ENCODE measurements at places on chromosomes 12 and 14.

DNA sequence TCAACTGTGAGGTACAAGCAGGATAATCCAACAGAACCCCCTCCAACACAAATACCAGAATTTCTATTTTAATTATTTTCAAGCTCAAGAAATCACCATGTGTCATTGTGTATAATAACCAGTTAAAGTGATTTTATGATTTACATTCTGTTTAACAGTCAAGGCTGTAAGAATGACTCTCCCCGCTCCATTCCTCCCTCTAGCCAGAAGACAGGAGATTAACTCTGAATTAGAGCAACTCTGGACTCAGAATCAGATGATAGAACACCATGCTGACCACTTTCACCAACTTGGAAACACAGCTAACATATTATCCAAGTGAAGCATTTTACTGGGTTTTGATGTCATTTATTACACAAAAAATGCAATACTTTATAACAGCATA is 71.9 kb downstream of the ATP2B1 start:
- DNase-seq: no peak

- DNase-seq: no peak
Measured at GRCh38 chr12:12521888-12522287, 40.8 kb downstream of the DUSP16 start.

DNA sequence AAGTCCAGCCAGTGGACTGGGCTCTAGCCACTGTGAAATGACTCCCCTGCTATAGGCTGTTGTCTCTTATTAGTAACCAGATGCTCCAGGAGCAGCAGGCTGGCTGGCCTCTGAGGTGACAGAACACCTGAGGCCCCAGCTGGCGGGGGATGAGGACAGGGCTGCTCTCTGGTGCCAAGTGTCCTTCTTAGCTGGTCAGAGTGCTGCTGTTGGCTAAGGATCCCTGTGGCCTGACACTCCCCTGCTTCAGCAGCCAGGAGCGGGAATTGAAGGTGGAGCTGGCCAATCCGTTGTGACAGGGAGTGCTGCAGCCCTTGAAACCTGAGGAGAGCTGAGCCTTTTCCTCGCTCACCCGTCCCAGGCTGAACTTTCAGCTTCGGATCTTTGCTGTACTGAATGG is 30.7 kb downstream of the TMEM229B start:
- DNase-seq: peak; percentile 42

- DNase-seq: no peak
Measured at GRCh38 chr12:25982416-25982815, 23.9 kb downstream of the RASSF8 start.

DNA sequence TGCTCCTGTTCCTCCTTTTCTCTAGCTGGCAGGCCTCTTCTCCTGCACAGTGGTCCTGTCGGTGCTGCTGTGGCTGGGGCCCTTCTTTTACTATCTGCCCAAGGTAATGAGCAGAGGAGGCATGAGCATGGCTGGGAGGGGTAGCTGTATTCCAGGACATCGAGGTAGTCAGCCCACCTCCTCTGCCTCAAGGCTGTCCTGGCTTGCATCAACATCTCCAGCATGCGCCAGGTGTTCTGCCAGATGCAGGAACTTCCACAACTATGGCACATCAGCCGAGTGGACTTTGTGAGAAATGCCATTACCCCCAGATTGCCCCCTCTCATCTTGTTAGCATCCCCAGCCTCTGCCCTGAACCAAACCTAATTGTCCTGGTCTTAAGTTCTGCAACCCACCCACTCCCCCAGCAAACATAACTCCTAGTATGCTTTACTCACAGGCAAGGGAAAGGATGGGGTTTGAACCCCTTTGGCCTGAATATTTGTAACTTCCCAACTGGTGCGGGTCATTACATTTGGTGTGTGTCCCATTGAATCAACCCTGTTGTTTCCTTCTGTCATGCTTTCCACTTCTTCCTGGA is 9.1 kb downstream of the B4GALNT1 start:
- no peak for DNase-seq

- no peak for DNase-seq
Measured at GRCh38 chr14:71230897-71231296, 323.6 kb downstream of the PCNX1 start.

DNA sequence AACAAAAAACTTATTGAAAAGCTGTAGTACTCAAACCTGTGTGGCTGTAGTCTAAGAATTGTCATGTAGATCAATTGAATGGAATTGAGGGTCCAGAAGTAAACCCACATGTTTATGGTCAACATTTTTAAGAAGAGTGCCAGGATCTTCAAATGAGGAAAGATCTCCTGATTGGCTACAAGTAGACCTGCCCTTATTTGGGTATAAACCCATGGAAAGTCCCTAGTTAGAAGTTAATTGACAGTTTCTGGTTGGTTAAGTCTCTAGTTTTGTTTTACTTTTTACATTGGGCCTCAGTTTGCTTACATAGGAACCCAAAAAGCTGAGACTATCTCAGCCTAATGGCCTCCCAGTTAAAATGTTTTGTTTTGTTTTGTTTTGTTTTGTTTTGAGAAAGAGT is 91.9 kb upstream of the RESF1 start:
- DNase-seq: no peak

DNA sequence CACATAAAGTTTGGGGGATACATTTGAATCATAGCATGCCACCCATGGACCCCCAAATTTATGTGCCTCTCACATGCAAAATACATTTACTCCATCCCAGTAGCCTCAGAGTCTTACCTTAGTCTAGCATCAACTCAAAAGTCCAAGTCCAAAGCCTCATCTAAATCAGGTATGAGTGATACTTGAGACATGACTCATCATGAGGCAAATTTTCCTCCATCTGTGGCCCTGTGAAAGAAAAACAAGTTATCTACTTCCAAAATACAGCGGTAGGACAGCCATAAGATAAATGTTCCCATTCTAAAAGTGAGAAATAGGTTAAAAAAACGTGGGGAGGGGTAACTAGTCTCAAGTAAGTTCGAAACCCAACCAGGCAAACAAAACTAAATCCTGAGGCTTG is 444.2 kb downstream of the SNAPC1 start:
- DNase-seq: no peak

- DNase-seq: peak; percentile 74
Measured at GRCh38 chr14:44154874-44155273, 352.2 kb downstream of the FSCB start.

DNA sequence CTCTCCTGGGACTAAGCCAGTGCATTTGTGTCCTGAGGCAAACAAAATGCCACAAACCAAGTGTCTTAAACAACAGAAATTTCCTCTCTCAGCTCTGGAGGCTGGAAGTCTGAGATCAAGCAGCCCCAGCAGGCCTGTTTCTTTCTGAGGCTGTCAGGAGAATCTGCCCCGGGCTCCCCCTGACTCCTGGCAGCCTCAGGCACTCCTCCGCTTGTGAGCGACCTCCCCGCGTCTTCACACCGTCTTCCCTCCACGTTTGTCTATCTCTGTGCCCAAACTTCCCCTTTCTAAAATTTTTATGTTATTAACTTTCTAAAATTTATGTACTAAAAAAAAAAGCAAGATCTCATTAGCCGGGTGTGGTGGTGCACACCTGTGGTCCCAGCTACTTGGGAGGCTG is 59.7 kb downstream of the RIMBP2 start:
- DNase-seq: no peak

DNA sequence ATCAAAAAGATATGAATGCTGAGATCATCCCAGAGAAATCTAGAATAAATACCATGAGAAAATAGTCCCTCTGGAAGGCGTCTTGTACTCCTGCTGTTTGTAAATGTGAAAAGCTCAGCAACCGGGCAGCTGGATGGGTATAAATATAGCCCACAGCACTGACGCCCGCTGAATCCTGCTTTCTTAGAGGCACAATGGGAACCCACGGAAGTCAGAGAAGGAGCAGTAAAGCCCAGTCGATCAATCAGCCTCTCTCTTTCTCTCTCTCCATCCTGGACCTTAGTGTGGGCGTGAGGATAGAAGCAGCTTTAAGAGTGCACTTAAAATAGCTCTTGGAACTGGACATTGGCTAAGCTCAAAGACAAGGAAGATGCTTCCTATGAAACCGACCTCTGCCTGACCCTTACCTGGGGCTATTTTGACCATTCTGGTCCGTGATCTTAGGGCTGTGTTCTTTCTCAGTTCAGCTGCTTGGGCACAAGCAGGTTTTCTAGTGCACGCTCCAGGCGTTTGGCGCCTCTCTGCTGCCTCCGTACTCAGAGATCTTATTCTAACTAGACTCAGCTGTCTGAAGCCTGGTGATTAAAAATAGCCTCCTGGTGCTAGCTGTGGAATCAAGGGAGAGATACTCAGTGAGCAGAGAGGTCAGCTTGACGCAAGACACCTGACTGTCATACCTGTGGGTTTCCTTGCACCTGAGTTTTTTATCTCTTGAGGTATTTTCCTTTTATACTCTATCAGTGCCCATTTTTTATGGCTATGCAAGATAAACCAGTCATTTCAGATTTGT is 144.6 kb downstream of the ETV6 start:
- DNase-seq: no peak

DNA sequence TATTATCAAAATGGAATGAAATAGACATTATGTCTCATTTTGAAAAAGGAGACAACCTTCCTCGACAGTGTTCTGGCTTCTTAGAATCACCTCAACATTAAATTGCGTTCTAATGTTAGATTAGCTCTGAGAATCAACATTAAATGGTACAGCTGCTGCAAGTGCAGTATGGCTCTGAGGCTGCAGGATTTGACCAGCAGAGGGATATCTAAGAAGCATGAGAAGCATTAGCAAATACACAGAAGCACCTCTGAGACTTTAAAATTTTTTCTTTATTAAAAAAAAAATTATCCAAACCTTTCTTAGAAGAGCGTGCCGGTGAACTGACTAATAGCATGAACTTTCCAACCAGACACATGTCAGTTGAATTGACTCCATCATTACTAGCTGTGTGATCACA is 253.4 kb upstream of the LRIG3 start:
- DNase-seq: no peak

DNA sequence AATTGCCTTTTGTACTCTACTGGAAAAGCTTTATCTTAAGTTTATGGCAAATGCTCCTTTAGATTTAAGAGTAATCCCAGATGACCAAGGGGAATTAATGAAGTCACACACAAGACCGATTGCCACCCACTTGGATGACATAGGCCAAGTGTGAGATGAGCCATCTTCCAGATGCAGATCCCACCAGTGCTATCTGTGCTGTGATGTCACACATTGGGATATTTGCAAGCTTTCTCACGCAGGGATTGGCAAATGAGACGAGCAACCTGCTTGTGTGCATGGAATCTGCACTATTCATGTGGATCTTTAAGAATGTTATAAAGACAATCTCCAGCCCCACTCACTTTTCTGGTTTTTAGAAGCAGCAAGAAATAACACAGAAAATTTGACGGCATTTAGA is 602.1 kb upstream of the TMEM132C start:
- no peak for DNase-seq

DNA sequence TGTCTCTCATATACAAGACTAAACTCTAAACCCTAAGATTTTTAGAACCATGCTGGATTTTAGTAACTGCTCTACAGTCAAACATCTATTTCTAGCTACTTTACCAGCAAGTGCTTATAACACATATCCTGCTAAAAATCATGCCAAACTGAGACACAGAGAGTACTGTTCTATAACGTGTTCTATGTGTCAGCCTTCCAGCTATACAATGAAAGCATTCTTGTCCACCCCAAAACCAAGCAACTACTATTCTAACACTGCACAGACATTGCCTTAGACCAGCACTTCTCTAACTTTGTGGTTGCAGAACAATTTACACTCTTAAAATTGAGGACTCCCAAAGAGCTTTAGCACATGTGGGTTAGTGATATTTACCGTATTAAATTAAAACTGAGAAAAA is 85.7 kb downstream of the SPPL3 start:
- DNase-seq: no peak

DNA sequence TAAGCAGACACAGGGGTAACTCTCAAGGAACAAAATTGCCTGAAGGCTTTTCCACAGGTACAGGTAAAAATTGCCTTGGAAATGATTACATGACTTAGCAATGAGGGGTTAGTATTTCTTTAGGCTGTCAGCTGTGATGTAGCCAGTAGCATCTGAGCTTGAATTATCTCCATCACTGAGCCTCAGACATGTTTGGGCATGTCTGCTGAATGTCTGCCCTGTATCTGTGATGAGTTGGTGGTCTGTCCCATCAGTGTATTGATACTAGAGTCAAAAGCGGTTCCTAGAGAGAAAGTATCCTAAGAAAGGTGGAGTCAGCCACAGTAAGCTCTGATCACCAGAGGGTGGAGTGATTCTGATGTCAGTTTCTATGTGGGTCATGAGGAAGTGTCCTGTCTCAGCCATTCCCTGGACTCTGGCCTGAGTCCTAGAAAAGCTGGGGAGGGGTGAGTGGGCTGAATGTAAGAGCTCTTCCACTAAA is 16.3 kb downstream of the AKAP6 start:
- no peak for DNase-seq

DNA sequence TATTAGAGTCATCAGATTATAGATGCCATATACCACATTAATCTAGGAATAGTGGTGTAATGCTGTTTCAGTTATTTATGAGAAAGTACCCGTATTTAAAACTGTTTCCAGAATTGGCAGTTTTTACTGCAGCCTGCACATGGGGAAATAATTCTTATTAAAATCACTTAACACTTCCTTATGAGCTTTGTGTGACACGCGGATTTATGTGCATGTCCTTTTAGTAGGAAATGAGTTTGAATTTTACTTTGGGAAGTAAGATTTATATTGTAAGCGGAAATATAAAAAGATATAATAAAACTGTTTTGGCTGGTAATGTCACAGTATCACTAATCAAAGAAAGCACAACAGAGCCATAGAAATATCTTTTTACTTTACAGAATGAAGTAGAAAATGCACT is 132.9 kb downstream of the TMEM117 start:
- no peak for DNase-seq

DNA sequence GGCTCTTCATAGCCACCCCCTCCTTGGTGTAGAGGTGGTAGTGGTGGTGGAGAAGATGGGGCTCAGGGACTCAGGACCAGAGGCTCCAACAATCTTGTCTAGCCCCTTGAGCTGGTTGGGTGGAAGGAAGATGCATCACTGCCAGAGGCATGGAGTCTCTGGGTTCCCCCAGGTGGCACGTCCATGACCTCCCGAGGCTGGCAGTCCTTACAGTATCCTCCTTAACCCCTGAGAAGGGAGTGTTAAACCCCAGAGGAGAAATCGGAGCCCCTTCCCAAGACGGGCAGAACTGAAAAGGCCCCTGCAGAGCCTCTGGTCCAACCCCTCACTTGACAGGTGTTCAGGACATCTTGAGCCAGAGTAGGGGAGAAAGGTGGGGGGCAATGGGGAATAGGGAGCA is 9.1 kb downstream of the KRT83 start:
- DNase-seq: no peak

- DNase-seq: no peak
Measured at GRCh38 chr12:95214466-95214865, 2.8 kb downstream of the FGD6 start.

GRCh38 chr12:1429980-1430379 is 164.4 kb downstream of the FBXL14 start:
- DNase-seq: no peak

DNA sequence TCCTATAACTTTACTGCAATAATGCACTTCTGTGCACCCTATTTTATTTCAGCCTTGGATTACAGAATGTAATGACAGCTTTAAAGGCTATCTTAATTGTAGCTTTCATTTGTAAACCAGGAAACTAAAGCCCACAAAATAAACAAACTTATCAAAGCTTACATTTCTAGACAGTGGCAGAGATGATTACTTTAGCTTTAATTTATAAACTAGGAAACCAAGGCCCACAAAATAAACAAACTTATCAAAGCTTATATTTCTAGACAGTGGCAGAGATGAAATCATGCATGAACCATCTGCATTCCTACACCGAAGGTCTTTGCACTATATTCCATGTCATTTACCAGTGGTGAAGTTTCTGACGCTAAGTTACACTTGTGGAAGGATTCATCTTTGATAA is 74.4 kb downstream of the PRKD1 start:
- DNase-seq: no peak
